Putamen (tissue), 1 donor: ENCODE measurements at places on chromosomes 13 and 19.

DNA sequence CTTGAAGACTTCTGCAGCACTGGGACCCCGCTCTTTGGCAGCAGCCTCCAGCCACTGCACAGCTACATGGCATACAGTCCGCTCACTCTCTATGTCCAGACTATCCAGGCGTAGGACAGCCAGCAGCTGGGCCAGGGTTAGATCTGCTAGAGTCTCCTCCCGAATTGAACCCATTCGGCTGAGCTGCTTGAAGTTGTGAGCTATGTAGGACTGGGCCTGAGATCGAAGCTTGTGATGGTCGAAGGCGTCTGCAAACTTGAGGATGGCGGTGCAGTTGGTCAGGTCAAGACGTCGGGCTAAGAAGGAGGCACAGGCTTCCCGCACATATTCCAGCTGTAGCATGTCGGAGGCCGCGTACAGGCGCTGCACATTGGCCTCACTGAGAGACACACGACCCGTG is 900 bp downstream of the KBTBD7 start:
- no peak for DNase-seq

DNA sequence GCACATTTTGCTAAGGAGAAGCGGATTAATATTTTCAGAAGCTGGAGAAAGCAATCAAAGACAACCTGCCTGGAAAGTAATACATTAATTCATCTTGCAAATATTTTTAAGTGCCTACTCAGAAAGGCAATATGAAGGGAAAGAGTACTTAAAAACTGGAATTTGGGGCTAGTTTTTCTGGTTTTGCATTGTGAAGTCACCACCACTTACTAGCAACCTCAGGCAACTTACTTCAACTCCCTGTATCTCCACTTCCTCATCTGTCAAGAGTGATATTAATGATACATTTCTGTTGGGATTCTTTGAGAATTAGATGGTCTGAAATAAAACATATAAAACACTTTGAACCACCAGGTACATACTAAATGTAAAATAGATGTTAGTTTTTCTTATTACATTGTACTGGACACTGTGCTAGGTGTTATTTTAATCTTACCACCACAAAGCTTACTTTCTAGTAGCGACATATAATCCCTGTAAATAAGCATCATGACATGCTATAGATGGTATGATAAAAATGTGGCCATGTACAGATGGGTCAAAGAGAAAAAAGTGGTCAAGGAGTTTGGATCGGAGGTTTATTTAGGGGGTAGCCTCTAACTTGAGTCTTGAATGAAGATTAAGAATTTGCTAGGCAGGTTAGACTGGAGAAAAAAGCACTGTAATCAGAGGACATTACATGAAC is 101.2 kb downstream of the SPRY2 start:
- DNase-seq: no peak

DNA sequence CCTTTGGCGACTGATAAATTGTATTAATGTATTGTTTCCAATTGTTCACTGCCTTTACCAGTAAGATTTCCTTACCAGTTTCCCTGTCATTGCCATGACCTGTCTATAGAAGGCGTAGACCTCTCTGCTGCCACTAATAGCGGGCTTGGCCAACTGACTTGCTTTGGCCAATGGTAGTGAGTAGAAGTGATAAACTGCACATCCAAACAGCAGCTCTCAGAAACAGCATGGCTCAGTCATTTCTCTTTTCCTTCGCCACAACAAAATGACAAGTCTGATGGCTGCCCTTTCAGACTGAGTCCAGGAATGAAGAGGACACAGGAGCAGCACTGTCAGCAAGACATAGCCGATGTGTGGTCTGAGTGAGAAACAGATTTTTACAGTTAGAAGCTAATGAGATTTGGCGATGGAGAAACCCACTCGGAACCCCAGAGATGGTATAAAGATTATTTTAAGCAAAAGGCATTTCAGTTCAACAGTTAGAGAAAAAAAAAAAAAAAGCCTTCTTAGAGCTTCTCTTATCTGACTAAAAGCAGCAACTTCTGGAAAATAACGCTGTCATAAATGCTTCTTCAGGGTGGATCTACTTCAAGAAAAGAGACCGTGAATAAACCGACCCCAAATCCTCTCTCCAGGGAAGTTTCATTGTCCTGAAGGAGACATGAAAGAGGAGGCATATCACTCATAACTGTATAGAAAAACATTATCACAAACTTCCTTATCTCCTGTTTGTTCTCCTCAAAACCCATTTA is 42.0 kb upstream of the TM9SF2 start:
- DNase-seq: no peak

DNA sequence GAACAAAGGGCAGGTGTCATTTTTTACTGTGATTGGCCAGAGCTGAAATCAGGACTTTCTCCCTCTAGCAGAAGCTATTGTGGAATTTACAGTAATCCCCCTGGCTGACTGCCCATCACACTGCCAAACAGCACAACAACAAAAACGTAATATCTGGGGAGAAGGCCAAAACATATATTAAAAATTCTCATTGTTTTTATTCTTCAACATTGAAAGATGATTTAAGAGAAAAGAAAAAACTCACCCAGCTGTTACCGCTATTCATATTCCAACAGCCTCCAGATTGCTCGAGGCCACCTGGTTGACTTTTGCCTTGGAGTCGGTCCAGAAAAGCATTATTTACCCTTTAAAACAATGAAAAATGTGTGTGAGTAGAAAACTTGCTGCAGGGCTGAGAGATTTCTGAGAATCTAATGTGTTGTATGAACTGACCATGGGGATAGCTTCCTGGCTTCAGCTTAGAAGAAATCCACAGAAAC is 97.2 kb downstream of the EPSTI1 start:
- DNase-seq: no peak

GRCh38 chr13:85828094-85828684 is 29.0 kb upstream of the SLITRK6 start:
- DNase-seq: peak; percentile 12

- DNase-seq: no peak
Measured at GRCh38 chr19:12792051-12792852, 966 bp downstream of the JUNB start.

- no peak for DNase-seq
Measured at GRCh38 chr13:25848812-25849745, 202.7 kb downstream of the SHISA2 start.

DNA sequence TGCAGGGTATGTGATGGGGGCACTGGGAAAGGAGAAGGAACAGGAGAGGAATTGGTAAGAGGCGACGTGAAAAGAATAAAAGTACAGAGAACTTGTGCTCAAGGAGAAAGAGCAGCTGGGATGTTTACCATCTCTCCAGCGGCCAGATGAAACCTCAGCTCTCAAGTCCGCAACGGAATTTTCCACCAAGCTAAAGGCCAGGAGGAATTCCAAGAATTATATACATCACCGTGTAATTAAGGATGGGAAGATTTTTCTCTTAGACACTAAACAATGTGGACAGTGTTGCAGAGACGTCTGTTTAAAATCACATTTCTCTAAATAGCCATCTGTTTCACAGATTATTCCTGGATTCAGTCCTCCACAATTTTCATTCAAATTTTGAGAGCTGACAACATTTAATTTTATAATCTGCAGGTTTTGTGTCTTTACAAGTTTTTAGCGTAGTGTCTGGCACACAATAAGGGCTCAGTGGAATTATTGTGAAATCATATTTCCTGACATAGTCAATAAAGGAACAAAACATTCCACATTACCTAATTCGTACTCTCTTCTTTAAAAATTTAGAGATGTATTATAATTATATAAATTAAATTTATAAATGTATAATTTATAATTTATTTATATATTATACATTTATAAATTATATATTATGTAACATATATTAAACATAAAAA is 23.0 kb upstream of the USP29 start:
- DNase-seq: no peak

- no peak for DNase-seq
Measured at GRCh38 chr19:42245231-42245630, 2.8 kb upstream of the GSK3A start.

DNA sequence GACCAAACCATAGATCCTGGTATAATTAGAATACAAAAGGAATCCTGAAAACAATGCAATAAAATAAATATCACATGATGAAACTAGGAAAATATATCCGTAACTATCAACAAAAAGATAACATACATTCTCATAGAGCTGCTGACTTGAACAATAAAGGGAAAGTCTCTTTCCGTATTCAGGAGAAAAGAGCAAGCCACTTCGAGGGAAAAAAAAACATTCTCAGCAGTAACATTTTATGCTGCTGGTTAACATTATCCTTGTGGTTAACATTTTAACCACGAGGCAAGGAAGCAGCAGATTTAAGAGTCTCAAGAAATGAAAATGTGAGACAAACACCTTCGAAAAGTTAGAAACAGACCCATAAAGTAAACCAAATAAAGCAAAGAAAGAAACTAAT is 25.8 kb downstream of the NALCN start:
- DNase-seq: no peak

DNA sequence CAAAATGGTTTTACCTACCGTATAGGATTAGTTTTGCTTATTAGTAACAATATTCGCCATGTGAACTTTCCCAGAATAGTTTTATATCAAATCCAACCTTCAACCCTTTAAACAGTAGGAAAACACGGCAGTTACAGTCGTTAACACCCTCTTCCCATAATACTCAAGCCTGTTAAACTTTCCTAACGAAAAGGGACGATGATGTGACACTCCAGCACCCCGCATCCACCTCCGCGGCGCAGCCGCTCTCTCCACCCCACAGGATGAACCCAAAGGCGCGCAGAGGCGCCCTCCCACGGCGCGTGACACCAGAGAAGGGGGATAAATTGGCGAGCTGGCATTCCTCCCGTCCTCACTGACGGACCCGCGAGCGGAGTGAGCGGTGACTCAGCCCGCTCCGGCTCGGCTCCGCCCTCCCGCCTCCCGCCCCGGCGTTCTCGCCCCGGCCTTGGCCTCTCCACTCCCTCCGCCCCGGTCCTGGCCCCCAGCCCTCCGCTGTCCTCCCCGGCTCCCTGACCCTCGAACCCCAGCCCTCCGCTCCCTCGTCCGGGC is 665 bp downstream of the TUBGCP3 start:
- peak; percentile 69 for DNase-seq

DNA sequence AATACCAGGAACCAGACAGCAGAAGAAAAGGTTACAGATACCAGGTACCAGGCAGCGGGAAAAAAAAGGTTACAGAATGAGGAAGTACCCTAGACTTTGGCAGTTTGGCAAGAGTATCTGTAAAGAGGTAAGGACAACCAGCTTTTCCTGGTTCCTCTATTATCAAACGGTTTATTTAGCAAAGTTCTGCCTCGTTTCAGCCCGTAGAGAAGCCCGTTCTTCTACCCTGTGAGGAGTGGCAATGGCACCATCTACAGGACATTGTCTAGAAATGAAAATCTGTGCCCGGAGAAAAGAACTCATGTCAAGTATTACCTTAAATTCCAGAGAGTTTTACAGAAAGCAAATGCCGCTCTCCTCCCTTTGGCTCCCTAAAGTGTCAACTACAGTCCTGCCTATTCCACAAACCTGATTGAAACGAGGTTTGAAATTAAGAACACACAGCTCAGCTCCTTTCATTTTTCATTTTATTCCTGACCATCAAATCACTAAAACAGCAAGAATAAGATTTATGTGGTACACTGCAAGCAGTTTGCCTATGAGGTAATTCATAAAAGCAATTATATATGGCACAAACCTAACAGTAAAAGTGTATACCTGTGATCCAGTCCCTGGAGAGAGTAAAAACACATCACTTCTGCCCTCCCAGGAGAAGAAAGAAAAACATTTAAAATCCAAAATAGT is 226.3 kb downstream of the SLC7A1 start:
- DNase-seq: peak; percentile 39

GRCh38 chr13:106685143-106685542 is 117.2 kb upstream of the ARGLU1 start:
- no peak for DNase-seq

DNA sequence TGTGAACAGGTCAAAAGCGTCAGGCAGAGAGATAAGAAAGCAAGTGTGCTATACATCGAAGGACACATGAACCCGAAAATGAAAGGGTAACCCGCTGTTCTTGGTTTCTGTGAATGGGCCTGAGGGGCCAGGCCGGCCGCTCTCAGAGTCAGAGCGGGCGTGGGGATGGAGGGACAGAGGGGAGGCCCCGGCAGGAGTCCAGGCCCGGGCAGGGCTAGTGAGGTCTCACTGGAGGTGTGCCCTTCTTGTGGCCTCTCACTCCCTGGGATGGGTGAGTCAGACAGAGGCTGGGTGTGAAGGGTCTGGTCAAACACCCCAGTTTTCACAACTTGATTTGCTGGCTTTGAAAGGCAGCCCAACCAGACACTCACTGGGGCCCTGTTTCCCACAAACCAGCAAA is 17.4 kb upstream of the NDUFS7 start:
- no peak for DNase-seq

GRCh38 chr13:75368167-75368566 is 113.8 kb downstream of the TBC1D4 start:
- peak; percentile 14 for DNase-seq

DNA sequence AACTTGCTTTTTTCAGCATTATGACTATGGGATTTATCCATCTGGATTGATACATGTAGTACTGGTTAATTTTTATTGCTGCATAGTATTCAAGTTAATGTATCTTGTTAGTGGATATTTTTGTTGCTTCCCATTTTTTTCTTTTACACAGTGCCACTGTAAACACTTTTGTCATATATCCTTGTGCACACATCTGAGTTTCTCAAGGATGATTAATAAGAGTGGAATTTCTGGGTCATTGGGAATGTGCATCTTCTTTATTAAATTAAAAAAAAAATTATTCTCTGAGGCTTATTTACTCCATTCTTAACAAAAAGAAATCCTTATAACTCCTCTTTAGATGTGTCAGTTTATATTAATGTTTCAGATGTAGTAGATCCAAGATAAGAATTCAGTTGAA is 27.3 kb downstream of the B3GLCT start:
- DNase-seq: no peak

DNA sequence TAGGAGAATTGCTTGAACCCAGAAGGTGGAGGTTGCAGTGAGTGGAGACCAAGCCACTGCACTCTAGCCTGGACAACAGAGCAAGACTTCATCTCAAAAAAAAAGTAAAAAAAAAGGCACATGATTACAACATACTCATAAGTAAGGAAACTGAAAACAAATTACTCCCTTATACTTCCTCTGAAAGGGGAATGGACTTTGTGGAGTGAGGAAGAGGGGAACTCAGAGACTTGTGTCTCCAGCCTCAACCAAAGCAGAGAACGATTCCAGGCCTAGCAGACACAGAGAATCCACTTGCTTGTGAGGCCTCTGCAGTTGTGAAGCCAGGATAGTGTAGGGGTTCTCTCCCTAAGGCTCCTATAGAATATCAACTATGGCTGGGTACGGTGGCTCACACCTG is 4.3 kb upstream of the LATS2 start:
- no peak for DNase-seq

DNA sequence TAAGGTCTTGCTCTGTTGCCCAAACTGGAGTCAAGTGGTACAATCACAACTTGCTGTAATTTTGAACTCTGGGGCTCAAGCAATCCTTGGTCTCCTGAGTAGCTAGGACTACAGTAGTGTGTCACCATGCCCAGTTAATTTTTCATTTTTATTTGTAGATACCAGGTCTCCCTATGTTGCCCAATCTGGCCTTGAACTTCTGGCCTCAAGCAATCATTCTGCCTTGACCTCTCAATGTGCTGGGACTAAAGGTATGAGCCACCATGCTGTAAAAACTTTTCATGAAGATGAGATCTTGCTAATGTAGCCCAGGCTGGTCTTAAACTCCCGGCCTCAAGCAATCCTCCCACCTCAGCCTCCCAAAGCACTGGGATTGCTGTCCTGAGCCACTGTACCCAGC is 15.1 kb upstream of the NAA16 start:
- DNase-seq: no peak

GRCh38 chr19:18725841-18726770 is 42.6 kb downstream of the CRTC1 start:
- DNase-seq: no peak

- DNase-seq: no peak
Measured at GRCh38 chr13:93786846-93787489, 560.4 kb downstream of the GPC6 start.
